Dorsolateral prefrontal cortex (tissue), 122 donors: ENCODE measurements at places on chromosomes 7 and 10. TPM values are rescaled to one million over a fixed set of nuclear protein-coding genes. Genes with fewer than 3 reads are reported as not detected.
A peak's percentile ranks its signal among the peaks of the same experiment; 100 is the strongest.

LIPK gene
- not detected for total RNA-seq

CYP17A1 gene
- not detected for total RNA-seq

AKR1C4 gene
- total RNA-seq: not detected

LEP gene
- total RNA-seq: not detected

GALNT17 gene
- 141 TPM for total RNA-seq

CTAGE8 gene
- 0.47 TPM for total RNA-seq

FAM180A gene
- total RNA-seq: not detected

GJC3 gene
- total RNA-seq: 0.86 TPM

- no peak for DNase-seq
These were observed 112.7 kb downstream of the MPP7 start for GRCh38 chr10:28190196-28190595.

DNA sequence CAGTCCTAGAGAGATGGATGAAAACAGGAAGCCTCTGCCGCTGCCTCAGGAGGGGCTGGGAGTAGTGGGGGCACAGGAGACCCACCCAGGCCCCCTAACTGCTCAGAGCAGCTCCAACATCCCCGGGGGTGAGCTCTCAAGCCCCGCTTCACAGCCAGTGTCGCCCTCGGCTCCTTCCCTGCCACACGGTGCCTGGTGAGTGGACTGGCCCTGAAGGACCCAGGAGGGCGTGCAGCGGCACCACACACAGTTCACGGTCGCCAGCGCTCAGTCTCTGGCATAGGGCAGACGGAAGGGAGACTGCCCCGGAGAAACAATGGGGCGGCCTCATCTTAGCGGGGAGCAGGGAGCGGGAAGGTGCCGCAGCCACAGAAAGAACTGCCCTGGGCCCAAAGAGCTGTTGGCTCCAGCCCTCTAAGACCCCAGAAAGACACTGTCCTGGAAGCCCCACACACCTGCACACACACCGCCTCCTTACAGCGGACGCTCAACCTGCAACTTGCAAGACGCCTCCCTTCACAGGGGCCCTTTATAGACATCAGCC, 1.2 kb downstream of the CLDN15 start:
- DNase-seq: no peak

DNA sequence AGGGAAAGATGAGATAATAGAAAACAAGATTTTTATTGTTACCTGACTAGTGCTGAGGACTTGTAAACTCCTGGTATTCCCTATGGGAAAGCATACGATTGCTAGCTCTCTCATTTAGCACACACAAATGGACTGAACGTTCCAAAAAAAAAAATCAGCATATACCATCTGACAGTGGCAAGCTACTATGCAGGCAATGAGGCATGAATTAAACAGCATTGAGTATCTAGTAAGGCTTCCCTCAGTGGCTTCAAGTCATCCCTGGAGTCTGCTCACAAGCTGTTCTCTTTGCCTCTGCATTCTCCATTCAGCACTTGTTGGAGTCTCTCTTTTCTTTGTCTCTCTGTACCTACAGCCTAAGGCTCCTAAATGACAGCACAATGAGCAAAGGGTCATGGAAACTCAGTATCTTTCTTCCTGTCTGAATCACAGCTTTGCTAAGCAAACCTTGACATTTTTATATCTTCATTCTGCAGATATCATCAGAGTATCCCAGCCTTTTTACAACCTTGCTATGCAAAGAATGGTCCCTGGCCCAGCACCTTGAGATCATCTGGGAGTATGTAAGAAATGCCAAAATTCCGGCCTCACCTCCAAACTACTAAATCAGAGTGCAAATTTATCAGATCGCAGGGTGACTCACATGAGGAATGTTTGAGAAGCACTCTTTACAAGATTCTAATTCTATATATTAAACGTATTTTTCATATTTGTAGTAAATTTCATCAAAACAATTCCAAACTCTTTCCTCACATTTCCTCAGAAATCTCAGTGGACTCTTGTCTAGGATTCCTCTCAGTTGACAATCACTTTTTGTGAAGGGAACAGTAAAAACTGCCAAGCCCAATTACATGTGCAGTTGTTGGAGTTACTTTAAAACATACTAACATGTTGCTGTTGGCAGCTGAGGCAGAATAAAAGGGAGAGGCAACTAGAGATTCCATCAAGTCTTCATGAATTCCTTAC, 10.8 kb upstream of the LIPA start:
- DNase-seq: no peak

DNA sequence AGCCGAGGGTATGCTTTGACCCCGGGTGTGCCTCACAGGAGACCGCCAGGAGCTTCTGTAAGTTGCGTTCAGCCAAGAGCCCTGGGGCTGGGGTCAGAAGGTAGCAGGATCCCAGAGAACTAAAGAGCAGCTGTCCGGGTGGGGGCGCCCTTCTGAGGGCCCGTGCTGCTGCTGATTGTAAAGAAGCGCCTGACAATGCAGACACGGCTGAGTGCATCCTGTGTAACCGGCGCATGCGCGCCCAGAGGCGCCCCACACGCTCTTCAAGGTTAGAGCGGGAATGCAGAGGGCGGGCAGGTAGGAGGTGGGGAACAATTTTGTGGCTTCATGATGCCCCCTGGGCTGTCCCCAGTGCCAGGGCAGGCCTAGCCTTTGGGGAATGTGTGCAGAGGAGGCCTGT, 210.2 kb upstream of the CTBP2 start:
- no peak for DNase-seq

DNA sequence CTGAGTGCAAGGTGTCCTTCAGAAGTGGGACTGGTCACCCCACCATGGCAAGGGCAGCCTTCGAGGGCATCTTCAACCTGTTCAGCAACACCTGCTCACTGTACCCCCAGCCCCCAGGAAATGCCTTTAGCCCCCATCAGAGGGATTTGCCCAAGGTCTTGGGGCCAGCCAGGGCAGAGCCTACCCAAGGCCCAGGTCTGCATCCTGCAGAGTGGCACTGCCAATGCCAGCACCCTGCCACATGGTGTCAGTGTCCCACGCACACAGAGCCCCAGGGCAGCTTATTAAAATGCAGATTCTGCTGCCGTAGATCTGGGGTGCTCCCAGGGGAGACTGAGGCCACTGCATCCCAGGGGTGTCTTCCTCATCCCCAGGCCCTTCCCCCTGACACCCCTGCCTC, 106.2 kb upstream of the KCTD7 start:
- no peak for DNase-seq

GRCh38 chr10:79938728-79939406, 10.0 kb downstream of the SFTPD start:
- DNase-seq: peak; percentile 46

DNA sequence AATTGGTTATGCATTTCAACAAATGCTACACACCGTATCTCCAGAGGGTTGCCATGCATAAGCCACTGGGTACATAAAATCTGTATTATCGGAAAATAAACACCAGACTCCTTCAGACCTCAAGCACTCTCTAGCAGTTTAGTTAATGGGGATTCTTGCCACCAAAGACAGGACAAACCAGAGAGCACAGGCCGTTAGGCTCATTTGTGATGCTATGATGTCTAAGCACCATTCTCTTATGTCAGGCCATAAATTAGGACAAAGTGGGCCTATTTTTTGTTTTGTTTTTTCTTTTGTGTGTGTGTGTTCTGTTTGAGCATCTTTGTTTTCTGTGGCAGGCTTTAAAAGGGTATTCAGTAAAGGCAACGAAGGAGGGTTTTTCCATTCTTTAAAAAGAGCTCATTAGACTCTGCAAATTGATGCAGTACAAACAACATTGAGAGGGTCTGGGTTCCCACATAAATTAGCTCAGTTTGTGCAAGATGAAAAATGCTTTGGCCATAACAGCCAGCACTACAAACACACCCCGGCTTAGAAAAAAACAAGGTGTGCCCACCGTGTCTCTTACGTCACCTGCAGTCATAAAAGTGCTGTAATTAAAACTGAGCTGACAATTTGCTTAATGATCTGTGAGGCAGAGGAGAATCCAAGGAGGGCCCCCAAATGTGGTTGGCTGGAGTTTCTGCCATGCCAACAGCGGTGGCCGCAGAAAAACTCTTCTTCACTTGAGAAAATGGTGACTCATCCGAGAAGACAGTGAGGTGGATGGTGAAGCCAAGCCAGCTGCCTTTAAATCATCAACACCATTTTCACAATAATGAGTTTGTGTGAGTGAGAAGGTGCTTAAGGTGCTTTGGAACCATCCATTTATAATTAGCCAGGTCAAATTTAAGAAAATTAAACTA, 297.9 kb downstream of the GATA3 start:
- no peak for DNase-seq

GRCh38 chr7:158568974-158569857, 18.4 kb downstream of the PTPRN2 start:
- DNase-seq: no peak

DNA sequence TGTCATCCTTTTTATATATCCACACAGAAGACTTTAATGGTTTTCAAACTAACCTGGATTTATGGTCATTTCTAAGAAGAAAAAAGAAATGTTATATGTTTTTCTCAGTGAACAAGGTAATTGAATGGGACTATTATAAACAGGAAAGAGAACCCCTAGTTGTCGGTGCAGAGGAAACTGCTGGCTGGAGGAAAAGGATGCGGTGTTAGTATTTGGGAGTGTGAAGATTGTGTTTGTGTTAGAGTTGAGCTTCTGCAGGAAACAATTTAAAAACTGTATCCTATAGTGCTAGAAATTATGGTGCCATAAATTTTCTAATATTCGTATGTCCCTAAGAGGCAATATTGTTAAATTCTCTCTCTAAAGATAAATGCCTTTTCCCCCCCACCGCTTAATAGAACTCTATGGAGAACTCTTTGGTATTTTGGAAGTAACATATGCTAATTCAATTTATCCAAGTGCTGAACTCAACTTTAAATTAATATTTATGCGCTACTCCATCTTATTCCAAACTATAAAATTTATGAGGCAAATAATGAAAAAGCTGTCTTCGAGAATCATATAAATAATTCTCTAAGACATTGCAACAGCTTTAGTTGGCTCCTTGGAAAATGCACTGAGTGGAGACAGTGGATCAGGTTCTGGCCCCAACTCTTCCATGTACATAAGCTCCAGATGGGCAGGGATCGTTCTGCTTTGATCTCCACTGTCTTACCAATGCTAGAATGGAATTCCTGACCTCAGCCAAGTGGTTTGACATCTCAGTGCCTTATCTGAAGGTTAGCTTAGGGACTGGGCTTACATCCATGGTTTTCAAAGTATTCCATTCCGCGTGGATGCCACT, 5.6 kb downstream of the BZW2 start:
- no peak for DNase-seq

DNA sequence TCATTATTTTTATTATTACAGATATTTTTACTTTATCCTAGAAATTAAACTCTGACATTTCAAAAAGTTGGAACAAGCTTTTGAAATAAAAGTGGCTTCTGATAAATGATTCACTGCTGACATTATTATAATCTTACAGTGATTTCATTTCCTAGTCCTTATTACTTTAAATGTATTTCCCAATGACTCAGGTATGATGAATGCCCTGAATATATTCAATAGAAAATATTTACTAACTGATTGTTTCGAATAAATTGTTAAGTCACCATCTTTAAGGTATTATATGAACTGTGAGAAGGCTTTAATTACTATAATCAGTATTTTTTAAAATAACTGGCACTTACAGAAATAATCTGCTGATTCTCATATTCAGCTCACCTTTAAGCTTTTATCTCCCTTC, 21.6 kb downstream of the DKK1 start:
- DNase-seq: no peak

DNA sequence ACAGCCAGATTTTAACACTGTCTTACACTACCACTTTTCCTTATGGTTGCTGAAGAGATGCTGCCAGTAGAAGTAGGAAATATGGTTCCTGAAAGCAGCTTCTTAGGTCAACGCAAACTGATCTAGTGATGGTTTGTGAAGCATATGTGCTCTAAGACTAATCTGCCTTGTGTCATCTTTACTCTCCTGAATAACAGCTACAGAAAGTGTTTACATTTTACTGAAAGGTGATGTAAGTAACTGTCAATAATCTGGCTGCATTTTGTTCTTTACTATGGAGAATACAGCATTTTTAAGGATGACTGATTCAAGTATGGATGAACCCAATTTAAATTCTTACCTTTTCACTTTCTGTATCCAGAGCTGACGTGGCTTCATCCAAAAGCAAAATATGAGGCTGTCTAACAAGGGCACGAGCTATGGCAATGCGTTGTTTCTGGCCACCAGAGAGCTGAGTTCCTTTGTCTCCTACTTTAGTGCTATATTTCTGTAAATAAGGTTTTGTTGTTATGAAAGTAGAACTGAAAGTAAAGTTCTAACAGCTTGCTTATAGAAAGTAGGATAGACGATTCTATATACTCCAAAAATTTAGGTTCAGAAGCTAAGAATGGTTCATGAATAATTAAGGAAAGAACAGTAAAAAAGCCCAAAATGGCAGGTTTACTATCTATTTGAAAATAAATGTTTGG, 30.2 kb upstream of the ABCB4 start:
- DNase-seq: no peak

- DNase-seq: no peak
These were observed 25.5 kb downstream of the ZNF713 start for GRCh38 chr7:55912748-55913158.

- DNase-seq: no peak
These were observed 127.4 kb downstream of the ELAPOR2 start for GRCh38 chr7:86932038-86932512.

GRCh38 chr10:65793738-65794425, 1132.0 kb upstream of the LRRTM3 start:
- DNase-seq: no peak

- DNase-seq: no peak
These were observed 30.0 kb downstream of the STEAP4 start for GRCh38 chr7:88276605-88277153.

DNA sequence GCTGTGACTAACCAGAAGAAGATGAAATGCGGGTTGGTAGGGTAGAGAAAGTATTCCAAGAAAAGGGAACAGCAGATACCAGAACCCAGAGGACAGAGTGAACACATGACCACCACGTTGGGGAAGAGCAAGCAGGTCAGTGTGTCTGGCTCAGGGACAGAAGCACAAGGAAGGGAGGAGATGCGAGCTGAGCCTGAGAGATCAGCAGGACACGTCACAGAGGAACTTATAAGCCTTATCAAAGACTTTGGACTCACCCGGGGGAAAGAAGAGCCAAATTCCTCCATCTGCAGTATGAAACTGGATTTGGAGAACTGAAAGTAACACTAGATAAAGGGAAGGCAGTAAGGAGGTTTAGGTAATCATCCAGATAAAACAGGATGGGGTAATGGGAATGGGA, 232.1 kb upstream of the NPVF start:
- no peak for DNase-seq

DNA sequence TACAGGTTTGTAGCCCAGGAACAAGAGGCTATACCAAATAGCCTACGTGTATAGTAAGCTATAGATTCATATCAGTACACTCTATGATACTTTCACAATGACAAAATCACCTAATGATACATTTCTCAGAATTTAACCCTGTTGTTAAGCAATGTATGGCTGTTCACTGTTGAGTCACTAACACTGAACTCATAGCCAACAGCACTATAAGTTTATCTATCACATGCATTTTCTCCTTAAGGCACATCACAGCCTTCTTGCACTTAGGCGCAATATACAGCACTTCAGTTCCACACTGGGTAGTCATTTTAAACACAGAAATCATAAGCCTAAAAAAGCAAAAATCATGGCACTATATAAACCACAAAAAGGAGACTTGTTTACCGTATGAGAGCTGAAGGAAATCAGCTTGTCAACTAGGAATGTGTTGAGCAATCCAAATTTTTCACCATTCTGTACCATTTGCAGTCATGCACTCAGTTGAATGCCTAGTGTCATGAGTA, 45.6 kb downstream of the ZNF438 start:
- no peak for DNase-seq

- DNase-seq: peak; percentile 63
These were observed 25.1 kb downstream of the SNX8 start for GRCh38 chr7:2289111-2289586.
